SHP77 (cell line): ENCODE measurements at places on chromosomes 12 and 14.

DNA sequence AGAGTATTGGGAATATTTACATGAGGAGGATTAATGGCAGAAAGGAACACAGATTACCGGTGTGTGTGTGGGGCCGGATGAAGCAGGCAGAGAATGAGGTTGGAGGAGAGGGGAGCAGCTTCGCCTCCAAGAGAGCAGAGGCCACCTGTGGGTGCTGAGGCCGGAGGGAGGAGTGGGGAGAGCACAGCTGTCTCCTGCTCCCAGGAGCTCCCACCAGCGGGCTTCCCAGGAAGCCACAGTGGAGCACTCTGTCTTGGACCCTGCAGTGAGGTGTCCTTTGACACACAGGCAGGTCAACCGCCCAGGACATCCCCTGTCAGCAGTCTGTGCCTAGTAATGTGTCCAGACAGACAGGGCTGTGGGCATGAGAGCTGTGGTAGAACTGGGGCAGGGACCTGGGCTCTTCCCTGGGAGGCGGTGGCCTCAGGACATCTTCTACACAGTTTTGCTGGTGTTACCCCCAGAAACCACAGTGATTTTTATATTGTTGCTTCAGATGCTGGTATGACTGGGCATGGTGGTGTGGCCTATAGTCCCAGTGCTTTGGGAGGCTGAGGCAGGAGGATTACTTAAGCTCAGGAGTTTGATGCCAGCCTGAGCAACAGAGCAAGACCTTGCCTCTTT, 18.5 kb upstream of the AMN start:
- DNase-seq: no peak

DNA sequence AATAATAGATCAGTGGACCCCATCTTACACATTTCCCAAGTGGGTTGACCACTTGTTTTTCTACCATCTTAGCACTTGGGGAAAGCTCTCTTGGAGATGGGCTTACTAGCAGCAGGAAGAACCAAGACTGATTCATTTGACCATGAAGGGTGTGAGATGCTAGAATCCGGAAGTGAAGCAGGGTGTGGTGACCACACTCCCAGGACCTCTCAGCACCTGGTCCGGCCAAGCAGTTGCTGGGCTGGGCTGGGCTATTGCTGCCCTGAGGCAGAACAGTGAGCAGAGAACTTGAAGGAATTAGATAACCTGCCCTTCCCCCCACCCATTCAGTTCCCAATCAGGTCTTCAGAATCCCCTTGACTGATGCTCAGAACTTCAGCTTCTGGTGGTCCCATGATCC, 24.4 kb downstream of the ADCY6 start:
- no peak for DNase-seq

GRCh38 chr14:80425686-80426085, 214.4 kb upstream of the DIO2 start:
- no peak for DNase-seq

GRCh38 chr14:60713513-60713912, 10.6 kb downstream of the SIX4 start:
- DNase-seq: no peak

GRCh38 chr14:20278414-20278813, 27.3 kb downstream of the TTC5 start:
- peak; percentile 18 for DNase-seq

DNA sequence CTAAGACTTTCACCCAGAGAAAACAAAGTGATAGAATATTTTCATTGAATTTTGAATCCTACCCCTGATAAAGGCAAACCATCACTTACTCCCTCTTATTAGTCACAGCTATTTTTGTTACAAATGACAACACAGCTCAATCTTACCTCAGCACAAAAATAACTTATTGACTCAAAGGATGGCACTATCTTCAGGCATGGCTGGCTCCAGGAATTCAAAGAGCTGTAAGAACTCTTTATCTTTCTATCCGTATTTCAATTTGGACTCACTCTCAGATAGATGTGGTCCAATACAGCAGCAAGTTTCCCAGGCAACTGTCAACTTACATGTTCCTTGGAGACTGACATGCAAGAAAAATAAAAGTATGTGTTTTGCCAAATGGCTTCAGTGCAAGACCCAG, 709.4 kb upstream of the MDGA2 start:
- no peak for DNase-seq

DNA sequence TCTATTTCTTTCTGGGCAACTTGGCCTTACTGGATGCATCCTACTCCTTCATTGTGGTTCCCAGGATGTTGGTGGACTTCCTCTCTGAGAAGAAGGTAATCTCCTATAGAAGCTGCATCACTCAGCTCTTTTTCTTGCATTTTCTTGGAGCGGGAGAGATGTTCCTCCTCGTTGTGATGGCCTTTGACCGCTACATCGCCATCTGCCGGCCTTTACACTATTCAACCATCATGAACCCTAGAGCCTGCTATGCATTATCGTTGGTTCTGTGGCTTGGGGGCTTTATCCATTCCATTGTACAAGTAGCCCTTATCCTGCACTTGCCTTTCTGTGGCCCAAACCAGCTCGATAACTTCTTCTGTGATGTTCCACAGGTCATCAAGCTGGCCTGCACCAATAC, 5.3 kb downstream of the OR4N5 start:
- DNase-seq: peak; percentile 23

DNA sequence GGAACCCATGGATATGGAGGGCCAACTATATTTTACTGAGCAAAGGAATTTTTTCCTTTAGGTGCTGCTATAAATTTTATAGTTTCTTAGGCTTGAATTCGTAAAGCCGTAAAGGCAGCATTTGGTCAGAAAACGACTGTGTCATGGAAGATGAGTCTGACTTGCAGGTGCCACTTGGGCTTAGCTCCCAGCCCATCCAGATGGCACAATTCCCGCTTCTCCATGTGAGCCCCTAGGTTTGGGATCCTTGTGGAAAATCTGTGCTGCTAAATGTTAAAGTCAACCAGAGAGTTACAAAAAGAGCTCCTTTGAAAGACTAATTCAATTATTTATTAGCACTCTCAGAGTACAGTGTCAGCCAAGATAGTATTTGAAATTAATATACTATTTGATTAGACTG, 120.1 kb upstream of the NPAS3 start:
- DNase-seq: no peak

- DNase-seq: no peak
Observed at GRCh38 chr12:67431411-67432020, 162.4 kb downstream of the CAND1 start.

- DNase-seq: no peak
Observed at GRCh38 chr12:47574252-47575021, 131.4 kb downstream of the RPAP3 start.

DNA sequence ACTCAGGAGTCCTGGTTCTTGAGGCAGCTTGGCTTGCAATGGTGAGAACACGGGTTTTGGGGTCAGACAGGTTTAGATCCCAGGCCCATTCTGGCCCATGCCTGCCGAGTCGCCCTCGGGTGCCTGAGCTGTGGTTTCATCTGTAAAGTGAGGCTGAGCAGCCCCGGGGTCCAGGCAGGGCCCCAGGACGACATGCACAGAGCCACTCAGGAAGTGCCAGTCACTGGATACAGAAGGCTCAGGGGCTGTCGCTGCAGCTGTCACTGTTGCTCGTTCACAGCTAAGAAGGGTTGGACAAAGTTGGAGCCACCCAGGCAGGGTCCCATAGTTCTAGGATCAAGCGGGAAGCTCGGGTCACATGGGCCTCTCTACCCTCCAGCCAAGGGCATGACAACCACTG, 403.1 kb downstream of the BCL11B start:
- no peak for DNase-seq

DNA sequence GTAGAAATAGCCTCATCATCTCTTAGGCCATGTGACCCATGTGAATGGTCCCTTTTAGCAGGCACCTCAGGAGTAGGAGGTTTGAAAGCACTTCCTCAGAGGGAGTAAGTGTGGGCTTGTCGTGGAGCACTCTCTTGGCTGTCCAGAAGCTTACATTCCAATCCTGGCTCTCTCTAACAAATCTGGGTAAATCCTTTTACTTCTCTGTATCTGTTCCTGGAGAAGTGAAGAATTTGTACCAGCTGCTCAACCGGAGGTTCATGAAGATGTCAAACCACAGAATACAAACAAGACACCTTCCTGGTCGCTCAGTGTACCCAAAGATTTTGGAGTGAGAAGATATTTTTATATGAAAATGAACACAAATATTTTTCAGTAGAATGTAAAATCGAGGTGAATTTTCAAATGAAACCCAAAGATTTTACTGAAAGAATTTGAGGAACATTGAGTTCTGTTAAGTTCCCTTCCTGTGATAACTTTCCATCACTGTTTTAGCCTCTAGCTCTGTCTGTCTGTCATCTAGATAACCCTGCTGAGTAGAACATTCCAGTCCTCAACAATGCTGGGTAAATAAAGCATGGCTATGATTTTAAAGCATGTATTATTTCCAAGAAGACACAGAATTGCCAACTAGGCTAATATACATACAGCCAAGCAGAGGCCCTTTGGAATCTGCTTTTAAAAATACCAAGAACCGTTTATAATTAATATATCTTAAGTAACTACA, 263.9 kb upstream of the RGS6 start:
- no peak for DNase-seq

DNA sequence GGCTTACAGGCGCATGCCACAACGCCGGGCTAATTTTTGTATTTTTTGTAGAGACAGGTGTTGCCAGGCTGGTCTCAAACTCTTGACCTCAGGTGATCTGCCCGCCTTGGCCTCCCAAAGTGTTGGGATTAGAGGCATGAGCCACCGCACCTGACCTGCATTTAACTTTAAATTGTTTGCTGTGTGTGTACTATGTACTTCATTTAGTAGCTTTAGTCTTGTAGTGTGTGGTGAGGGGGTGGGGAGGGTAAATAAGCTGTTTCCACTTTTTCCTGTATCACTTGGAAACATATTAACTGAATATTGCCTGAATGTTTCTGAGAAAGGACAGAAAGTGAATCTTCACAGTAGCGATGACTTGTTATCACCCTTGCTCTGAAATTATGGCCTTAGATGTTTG, 8.5 kb downstream of the DLST start:
- no peak for DNase-seq

DNA sequence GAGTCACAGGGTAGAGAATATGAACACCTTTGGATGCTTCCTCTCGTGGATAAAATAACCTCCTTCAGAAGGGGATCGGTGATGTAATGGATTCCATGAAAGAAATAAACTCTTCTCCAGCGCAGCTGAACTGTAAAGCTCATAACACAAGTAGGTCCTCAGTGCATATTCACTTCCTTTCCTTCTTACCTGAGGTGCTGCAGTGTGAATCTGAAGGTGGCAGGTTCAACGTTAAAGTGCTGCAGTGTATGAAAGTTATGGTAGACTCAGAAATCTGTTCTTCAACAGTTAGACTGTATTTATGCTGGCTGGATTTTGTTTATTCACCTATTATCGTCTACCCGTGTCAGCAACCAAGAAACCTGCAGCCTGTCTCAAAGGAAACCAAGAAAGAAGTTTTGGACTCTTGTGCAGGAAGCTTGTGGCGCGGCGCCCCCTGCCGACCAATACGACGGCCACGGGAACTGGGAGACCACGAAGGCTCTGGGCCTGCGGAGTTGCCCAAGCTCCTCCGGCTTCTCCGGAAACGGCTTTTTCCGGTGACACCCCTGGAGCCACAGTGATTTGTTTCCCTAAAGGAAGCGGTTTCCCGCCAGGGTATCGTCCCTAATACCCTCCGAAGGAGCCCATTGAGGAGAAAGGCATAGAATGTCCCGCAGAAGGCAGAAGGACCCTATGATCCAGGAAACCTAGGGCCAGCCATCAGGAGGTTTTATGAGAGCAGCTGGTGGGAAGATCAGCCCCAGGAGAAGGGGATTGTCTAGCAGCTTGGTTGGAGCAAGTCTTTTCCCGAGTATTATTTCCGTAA, 17.6 kb upstream of the RNASE3 start:
- DNase-seq: peak; percentile 48

- no peak for DNase-seq
Observed at GRCh38 chr12:62934239-62934798, 631 bp downstream of the PPM1H start.

DNA sequence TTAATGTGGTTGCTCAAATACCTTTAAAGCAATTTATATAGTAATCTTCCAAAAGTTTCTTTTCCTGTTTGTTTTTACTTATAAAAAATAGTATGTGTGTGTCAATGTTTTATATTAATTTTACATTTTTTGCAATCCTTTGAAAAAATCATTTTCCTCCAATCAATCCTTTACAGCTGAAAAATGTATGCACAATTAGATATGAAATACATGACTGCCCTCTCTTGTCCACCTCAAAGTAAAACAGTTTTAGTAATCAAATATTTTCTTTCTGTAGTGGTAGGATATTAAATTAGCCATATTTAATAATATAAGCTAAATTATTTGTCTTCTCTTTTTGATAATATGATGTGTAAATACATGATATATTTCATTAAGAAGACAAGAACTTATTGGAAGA, 269.9 kb downstream of the ADAMTS20 start:
- no peak for DNase-seq

DNA sequence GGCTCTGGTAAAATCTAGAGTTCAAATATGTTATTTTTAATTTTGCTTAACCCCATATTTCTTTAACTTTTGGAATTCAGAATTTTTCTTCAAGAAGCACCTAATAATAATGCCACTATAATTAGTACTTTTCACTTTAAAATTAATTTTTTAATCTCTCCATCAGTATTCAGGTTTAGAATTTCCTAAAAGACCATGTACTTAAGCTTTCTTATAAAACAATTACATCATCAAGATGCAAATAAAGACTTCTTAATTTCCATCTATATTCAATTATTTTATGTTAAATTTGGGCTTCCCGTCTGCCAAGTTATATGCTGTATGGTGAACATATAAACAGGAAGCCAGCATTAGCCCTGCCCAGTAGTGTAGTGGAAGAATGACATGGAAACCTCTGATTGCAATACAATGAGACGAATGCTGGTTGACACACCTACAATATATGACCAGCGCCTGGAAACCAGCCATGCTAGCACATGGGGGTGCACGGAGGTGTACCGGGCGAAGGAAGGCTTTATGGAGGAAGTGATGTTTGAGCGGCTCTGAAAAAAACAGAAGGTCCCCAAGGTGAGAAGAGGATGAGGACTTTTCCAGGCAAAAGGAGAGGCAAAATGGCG, 82.2 kb downstream of the LLPH start:
- no peak for DNase-seq

GRCh38 chr12:131282292-131283080, 328.8 kb downstream of the ADGRD1 start:
- no peak for DNase-seq

GRCh38 chr14:63897721-63898163, 44.9 kb downstream of the SYNE2 start:
- DNase-seq: no peak

- DNase-seq: no peak
Observed at GRCh38 chr14:88130057-88130432, 125.1 kb downstream of the GPR65 start.

GRCh38 chr14:24312736-24313507, 1.6 kb downstream of the LTB4R start:
- no peak for DNase-seq

DNA sequence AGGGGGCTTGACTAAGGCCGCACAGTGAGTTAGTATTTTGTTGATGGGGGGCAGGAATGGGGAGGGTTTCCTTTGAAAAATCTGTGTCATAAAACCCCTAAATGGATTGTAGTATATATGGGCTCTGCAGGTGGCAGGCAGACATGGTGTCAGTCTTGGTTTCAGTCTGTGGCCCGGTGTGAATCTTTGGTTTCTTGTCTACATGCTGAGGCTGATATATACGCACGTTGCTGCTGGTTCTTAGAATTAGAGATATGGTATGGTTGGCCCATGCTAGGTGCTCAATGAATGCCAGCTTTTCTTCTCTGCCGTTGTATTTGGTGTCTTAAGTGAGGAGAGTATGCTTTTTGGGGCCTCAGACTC, 73.1 kb downstream of the TSPAN9 start:
- no peak for DNase-seq

GRCh38 chr12:95253386-95253785, 35.8 kb downstream of the VEZT start:
- DNase-seq: no peak
